ENCODE measurements at places on chromosomes 3 and 15.

GRCh38 chr3:123688241-123688747 is 103.4 kb upstream of the HACD2 start:
- H3K4me3 ChIP-seq: no peak overlapping the region
- H3K4me1 ChIP-seq: peaks cover 30% of the 10 kb centered on the region
- H3K36me3 ChIP-seq: peaks cover 58% of the 10 kb centered on the region

- no peaks in the 10 kb centered on the region for H3K4me1 ChIP-seq
- H3K36me3 ChIP-seq: no peaks in the 10 kb centered on the region
- no peak overlapping the region for H3K4me3 ChIP-seq
- no peak overlapping the region for H3K27ac ChIP-seq
- no peaks in the 10 kb centered on the region for H3K27me3 ChIP-seq
Observed at GRCh38 chr15:43251871-43252250, 14.9 kb downstream of the TGM5 start.

DNA sequence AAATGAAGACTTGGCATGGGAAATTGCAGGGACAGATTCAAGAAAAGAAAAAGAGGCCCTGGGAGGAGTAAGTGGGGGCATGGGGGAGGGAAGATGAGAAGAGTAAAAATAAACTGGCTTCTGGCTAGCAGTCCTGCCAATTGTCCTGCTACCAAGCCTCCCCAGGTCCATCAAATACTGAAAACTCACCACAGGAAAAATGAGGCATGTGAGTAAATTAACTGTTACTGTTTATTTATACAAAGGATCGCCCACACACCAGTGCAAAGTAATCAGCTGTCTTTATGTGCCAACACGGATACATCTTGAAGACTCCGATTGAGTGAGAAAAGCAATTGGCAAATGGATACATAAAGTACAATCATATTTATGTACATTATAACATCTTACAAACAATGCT is 10.7 kb upstream of the KLHL25 start:
- H3K36me3 ChIP-seq: no peaks in the 10 kb centered on the region
- no peak for DNase-seq
- no peaks in the 10 kb centered on the region for H3K4me1 ChIP-seq
- H3K4me3 ChIP-seq: no peak overlapping the region
- H3K27ac ChIP-seq: no peak overlapping the region

DNA sequence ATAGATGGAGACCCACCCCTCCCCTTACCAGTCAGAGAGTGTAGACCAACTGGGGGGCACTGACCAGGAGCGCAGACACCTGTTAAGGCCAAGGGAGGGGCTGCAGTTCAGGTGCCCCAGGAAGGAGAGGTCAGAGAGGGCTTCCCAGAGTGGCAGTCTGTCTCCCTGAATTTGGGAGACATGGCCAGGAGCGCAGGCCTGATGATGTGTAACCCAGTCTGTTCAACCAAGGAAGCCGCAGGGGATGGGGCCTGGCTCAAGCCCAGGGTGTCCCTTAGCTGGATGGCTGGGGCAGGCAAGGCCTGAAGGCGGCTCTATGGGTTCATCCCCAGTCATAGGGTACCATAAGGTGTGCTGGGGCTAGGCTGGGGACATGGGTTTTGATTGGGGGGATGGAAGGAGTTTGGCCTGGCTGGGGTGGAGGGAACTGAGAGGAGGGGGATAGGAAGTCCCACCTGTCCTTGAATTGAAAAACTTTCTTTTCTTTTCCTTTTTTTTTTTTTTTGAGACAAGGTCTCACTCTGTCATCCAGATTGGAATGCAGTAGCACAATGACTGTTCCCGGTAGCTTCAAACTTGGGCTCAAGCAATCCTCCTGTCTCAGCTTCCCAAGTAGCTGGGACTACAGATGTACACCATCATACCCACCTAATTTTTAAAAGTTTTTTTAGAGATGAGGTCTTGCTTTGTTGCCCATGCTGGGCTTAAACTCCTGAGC is 75.7 kb downstream of the SMAD6 start:
- DNase-seq: no peak
- no peak overlapping the region for H3K4me3 ChIP-seq
- peak overlapping the region; percentile 19 for H3K27ac ChIP-seq
- H3K27me3 ChIP-seq: no peaks in the 10 kb centered on the region

DNA sequence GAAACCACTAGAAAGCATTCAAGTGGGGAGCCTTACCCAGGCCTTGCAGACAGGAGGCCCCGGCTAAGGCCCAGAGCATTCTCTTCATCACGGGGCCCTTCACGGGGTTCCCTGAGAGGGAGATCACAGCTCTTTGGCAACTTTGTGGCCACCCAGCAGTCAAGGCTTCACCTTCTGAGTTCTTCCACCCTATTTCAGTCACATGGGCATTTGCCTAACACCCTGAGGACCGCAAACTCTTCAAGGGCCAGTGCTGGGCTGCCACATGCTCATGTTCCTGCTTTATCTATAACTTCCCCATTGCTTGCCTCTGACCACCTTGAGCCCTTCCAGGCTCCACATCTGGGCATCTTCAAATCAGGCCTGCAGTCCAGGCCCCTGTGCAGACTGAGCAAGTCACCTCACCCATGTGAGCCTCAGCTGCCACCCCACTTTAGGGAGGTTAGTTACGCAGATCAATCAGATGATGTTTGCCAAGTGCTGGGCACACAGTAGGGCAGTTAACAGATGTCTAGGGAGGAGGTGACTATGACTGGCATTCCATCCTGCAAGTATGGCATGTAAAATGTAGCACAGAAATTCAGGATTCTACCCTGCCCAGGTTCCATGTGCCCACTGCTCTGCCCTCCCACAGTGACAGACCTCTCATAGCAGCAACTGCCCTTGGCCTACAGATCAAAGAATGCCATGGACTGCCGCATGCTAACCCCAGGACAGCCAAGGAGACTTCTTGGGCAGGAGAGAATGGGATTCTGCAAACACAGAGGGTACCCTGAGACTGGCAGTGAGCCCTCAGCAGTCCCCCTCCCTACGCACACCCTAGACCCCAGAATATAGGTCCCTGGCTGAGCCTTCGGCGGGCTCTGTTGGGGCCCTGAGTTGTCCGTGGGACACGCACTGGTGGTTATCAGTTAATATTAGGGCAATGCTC is 37.6 kb upstream of the ZNF710 start:
- H3K4me1 ChIP-seq: no peaks in the 10 kb centered on the region
- no peak overlapping the region for H3K4me3 ChIP-seq
- no peaks in the 10 kb centered on the region for H3K27me3 ChIP-seq
- no peak for DNase-seq
- H3K36me3 ChIP-seq: no peaks in the 10 kb centered on the region

- no peaks in the 10 kb centered on the region for H3K4me1 ChIP-seq
- no peaks in the 10 kb centered on the region for H3K36me3 ChIP-seq
- no peak overlapping the region for H3K27ac ChIP-seq
- no peak for DNase-seq
- no peaks in the 10 kb centered on the region for H3K27me3 ChIP-seq
Observed at GRCh38 chr3:56320883-56321282, 147.4 kb downstream of the ERC2 start.

DNA sequence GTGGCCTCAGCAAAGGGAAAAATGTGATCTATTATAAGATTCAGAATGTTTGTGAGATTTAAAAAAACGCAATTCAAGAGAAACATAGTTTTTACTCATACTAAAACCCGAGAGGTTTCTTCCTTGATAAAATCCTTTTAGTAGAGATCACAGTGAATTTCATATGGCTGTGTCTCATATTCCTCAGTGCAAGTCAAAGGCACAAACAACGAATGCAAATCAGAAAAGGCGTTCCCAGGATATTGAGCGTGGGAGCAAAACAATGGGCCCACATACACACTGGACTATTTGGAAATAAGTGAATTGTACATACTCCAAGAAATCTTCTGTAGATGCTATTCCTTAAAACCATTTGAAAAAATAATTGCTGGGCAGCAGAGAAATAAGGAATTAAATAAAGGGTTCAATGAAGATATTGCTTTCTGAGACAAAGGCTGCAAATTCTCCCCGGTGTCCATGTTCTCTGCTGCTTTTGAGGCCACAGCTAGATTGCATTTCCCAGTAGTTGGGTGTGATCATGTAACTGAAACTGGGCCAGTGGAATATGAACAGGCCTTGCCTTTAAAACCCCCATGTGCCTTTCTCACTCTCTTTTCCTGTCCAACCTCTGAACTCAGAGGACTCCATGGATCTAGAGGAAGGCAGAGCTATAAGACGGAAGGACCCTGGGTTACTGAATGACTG is 144.6 kb upstream of the TBL1XR1 start:
- DNase-seq: no peak
- H3K4me3 ChIP-seq: no peak overlapping the region
- H3K36me3 ChIP-seq: no peaks in the 10 kb centered on the region
- H3K27me3 ChIP-seq: no peaks in the 10 kb centered on the region
- H3K4me1 ChIP-seq: peaks cover 75% of the 10 kb centered on the region
- H3K27ac ChIP-seq: peak overlapping the region; percentile 30

GRCh38 chr15:68985361-68985891 is 29.1 kb upstream of the NOX5 start:
- H3K27me3 ChIP-seq: no peaks in the 10 kb centered on the region
- DNase-seq: no peak
- H3K4me3 ChIP-seq: no peak overlapping the region
- no peaks in the 10 kb centered on the region for H3K4me1 ChIP-seq
- H3K36me3 ChIP-seq: no peaks in the 10 kb centered on the region

DNA sequence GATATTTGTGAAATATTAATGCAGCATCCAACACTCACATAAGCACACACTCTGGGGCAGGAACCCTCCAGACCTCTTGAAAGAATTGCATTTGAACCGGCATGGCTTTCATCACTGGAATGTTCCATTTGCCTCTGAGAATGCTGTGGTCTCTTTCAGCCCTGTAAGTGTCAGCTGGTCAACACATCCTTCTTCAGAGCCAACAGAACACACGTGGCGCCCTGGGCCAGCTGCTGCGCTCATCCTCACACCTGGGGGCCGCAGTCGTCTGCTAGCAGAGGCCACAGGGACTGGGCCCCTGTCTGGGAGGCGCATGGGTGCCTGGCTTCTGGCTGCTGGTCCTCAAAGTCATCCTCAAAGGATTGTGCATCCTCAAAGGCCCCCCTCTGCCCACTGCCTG is 71.4 kb upstream of the HERC1 start:
- peaks cover 13% of the 10 kb centered on the region for H3K4me1 ChIP-seq
- H3K36me3 ChIP-seq: no peaks in the 10 kb centered on the region
- no peak overlapping the region for H3K27ac ChIP-seq
- no peaks in the 10 kb centered on the region for H3K27me3 ChIP-seq
- no peak overlapping the region for H3K4me3 ChIP-seq
- no peak for DNase-seq

DNA sequence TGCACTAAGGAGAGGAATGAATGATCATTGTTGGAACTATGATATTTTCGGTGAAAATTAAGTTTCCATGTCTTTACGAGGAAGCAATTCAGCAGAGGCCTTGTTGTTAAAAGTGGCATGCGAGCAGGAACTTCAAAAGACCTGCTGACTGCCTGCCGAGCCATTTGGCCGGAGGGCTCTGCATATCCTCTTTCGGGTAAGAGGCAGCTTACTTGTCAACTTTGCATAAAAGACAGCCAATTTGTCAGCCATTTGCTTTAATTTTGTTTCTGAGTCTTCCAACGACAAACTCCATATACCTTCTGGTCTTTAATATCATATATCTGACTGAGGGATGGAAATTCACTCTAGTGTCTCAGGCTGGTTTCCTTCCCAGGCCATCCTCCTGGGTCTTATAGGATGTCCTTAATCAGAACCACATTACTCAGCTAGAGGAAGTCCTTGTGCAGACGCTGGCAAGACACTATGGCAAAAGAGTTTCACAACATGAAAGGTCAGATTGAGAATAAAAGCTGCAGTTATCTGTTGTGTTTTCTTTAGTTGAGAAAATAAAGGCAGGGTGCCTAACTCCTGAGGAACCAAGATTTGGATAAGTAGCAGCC is 128.7 kb upstream of the WNT5A start:
- no peaks in the 10 kb centered on the region for H3K4me1 ChIP-seq
- no peak overlapping the region for H3K27ac ChIP-seq
- no peaks in the 10 kb centered on the region for H3K36me3 ChIP-seq
- no peak overlapping the region for H3K4me3 ChIP-seq
- DNase-seq: no peak
- no peaks in the 10 kb centered on the region for H3K27me3 ChIP-seq

GRCh38 chr3:124935264-124935663 is 713 bp upstream of the MUC13 start:
- DNase-seq: no peak
- no peak overlapping the region for H3K27ac ChIP-seq
- H3K4me1 ChIP-seq: no peaks in the 10 kb centered on the region
- H3K36me3 ChIP-seq: no peaks in the 10 kb centered on the region
- no peaks in the 10 kb centered on the region for H3K27me3 ChIP-seq
- H3K4me3 ChIP-seq: no peak overlapping the region

DNA sequence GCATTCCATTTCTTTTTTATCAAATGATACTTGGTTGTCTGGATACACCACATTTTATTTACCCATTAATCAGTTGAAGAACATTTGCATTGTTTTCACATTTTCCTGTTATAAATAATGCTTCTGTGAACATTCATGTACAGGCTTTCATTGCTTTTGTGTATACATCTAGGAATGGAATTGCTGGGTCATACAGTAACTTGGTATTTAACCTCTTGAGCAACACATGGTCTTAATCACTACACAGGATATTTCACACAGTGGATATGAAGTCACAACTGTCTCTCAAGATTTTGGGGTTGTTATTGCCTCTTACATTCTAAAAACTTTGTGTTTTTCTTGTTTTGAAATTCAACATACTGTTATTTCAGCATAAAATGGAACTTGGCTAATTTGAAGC is 48.2 kb downstream of the C3orf85 start:
- no peaks in the 10 kb centered on the region for H3K36me3 ChIP-seq
- no peaks in the 10 kb centered on the region for H3K27me3 ChIP-seq
- no peak for DNase-seq
- H3K4me3 ChIP-seq: no peak overlapping the region

GRCh38 chr3:68924897-68925296 is 7.5 kb downstream of the TAFA4 start:
- no peaks in the 10 kb centered on the region for H3K36me3 ChIP-seq
- no peaks in the 10 kb centered on the region for H3K4me1 ChIP-seq
- H3K27ac ChIP-seq: no peak overlapping the region
- no peak overlapping the region for H3K4me3 ChIP-seq
- DNase-seq: no peak
- H3K27me3 ChIP-seq: no peaks in the 10 kb centered on the region

DNA sequence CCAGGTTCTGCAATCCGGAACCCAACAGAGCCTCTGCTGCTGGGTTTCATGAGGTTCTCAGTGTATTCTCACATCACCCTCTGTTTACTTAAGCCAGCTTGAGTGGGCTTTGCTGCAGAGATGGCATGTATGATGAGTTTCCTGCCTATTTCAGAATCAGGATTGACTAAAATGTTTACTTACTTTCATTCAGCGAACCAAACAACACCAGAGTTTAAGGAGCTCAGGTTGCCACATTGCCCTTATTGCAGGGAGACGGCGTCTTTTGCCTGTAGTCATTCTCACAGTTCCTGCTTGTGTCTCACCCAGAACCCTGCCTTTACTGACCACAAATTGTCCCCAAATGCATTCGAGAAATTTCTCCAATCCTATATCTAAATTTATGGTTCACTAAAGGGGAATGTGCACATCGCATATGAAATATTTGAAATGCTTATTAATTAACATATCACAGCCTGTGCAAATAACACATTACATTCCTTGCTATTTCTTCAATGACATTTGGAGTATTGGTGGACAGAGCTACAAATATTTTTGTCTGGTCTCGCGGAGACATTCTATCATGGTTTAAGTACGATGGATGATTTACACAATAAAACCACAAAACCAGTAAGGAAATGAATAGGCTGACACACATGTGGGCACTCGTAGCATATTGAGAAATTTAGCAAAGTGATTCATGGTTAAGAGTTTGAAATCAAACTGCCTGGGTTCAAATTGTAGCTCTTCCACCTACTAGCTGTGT is 377.2 kb upstream of the CFAP20DC start:
- no peak for DNase-seq
- H3K27me3 ChIP-seq: no peaks in the 10 kb centered on the region
- H3K36me3 ChIP-seq: no peaks in the 10 kb centered on the region
- no peak overlapping the region for H3K4me3 ChIP-seq

GRCh38 chr3:46710229-46710628 is 7.4 kb downstream of the PRSS50 start:
- DNase-seq: no peak
- H3K4me1 ChIP-seq: no peaks in the 10 kb centered on the region
- no peaks in the 10 kb centered on the region for H3K36me3 ChIP-seq
- H3K27me3 ChIP-seq: no peaks in the 10 kb centered on the region

All from thoracic aorta (tissue), 2 donors.